ENCODE measurements at places on chromosomes 6 and 20. TPM values are rescaled to one million over a fixed set of nuclear protein-coding genes. Genes with fewer than 3 reads are reported as not detected.

SLC35B2 gene
- total RNA-seq, result 19.4 TPM

FRK gene
- 7.5 TPM for total RNA-seq

- no peak for DNase-seq
Measured at GRCh38 chr6:75933387-75933975, 139.0 kb downstream of the IMPG1 start.

GRCh38 chr20:32382102-32382950 lies 24.2 kb downstream of the ASXL1 start:
- no peak for DNase-seq

- DNase-seq, result no peak
Measured at GRCh38 chr6:72414657-72415056, 207.2 kb upstream of the KCNQ5 start.

DNA sequence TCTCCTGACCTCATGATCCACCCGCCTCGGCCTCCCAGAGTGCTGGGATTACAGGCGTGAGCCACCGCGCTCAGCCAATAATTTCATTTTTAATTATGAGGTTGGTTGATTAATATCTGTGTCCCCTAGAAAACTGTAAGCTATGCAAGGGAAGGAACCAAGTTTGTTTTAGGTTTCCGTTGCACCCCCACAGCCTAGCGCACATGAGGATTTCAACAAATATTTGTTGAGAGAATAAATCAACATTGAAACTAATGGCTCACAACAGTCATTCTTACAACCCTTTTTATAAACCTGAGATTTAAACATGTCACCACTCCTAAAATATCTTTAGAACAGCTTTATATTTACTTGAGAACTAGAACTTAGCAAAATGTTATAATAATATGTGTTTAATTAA lies 114.0 kb upstream of the CARMIL1 start:
- no peak for DNase-seq

GRCh38 chr20:12316794-12317193 lies 399.1 kb downstream of the BTBD3 start:
- DNase-seq, result no peak

DNA sequence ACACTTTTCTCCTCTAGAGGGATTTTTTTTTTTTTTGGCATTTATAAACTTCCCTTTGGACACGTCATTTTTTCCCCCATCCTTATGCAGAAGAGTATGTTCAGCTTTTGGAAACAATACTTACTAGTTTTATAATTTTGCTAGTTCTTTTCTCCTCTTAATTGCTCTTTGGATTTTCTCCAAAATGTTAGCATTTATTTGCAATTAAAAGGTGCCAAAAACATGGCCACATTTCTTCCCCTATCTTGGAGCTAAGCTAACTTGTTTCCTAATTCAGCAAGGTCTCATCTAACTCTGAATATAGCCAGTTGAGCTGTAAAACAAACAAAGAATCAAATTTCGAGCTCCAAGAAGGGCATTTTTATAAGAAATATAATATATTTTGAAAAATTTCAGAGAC lies 39.2 kb upstream of the RNF182 start:
- no peak for DNase-seq

GRCh38 chr6:166767230-166767629 lies 140.2 kb upstream of the RPS6KA2 start:
- DNase-seq, result no peak

DNA sequence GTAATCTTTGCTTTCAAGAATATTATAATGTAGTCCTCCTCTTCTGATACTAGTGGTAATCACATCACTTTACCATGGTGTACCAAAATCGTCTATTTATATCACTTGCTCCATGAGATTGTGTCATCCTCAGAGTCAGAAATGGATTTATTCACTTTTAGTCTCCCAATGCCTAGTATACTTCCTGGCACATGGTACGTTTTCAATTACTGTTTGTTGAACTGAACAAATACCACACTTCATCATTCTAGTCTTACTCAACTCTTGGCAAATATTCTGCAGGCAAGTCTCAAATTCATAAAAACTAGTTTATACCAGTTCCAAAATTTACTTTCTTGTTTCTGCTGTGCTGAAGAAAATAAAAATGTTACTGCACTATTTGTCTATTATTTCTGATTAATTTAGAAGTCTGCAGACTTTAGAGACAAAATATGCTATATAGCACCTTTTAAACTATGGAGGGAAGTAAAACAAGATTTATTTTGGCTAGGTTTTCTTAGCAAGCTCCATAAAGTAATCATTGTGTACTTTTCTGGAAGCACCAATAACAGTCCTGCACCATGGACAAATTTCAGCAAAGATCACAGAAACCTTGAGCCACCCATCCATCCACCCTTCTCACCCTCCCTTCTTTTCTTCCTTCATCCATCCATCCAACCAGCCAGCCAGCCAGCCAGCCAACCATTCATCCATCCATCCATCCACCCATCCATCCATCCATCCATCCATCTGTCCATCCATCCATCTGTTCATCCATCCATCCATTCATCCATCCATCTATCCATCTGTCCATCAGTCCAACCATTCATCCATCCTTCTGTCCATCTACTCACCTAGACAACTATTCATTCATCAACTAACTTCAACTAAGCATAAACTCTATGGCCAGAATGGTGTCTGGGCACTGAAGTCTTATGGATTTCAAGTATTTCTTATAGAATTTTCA lies 102.1 kb upstream of the STMND1 start:
- DNase-seq, result no peak

DNA sequence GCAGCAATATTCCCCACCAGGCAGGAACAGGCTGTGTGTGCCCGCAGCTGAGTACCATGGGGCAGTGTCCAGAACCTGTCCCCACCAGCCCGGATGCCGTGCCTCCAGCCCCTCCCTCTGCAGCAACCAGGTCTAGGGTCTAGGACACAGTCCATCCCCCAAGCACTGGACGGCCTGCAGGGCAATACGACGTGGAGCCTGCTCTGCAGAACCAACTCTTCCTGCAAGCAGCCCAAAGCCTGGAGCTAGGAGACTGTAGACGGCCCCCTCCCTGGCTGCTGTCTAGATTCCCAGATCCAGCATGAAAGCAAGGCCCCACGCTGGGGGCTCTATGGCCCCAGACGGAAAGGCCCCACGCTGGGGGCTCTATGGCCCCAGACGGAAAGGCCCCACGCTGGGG lies 128.2 kb upstream of the AFDN start:
- no peak for DNase-seq
